ENCODE measurements at places on chromosomes 6 and 20.

GRCh38 chr20:14860410-14860814 is 523.0 kb upstream of the FLRT3 start:
- no peak for DNase-seq

GRCh38 chr6:108133594-108134179 is 32.1 kb upstream of the NR2E1 start:
- peak; percentile 39 for DNase-seq

DNA sequence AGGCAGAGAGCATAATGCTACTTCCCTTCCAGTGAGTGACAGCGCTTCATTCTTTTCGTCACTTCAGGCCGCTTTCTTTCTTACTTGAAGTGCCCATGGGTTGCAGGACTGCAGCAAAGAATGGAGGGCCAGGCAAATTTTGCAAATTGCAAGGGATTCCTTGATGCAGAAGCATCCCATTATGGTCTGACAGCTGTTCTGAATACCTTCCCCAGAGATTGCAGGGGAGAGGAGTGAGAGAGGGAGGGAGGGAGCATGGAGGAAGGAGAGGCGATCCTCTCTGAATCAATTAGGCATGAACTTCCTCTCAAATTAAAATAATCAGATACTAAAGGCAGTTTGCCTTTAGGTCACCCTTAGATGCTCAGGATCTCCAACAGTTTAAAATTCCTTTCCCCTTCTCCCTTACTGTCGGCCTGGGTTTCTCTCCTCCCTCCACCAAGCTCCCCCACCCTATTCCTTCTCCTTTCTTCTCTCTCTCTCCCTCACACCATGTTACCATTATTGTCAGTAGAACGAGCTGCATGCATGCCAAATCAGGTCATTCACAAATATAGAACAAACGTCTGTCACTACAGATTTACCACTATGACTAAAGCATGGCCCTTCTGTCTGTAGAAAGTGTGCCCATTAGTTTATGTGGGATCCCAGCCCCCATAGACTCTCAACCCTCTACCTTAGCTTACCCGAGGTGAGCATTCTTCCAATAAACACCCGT is 289.2 kb downstream of the CD83 start:
- DNase-seq = no peak

- no peak for DNase-seq
Observed at GRCh38 chr6:140671926-140672325, 1297.5 kb upstream of the CITED2 start.

GRCh38 chr6:57068061-57068460 is 21.6 kb downstream of the KIAA1586 start:
- DNase-seq = no peak

GRCh38 chr20:62570897-62571668 is 71.2 kb upstream of the SLCO4A1 start:
- no peak for DNase-seq

DNA sequence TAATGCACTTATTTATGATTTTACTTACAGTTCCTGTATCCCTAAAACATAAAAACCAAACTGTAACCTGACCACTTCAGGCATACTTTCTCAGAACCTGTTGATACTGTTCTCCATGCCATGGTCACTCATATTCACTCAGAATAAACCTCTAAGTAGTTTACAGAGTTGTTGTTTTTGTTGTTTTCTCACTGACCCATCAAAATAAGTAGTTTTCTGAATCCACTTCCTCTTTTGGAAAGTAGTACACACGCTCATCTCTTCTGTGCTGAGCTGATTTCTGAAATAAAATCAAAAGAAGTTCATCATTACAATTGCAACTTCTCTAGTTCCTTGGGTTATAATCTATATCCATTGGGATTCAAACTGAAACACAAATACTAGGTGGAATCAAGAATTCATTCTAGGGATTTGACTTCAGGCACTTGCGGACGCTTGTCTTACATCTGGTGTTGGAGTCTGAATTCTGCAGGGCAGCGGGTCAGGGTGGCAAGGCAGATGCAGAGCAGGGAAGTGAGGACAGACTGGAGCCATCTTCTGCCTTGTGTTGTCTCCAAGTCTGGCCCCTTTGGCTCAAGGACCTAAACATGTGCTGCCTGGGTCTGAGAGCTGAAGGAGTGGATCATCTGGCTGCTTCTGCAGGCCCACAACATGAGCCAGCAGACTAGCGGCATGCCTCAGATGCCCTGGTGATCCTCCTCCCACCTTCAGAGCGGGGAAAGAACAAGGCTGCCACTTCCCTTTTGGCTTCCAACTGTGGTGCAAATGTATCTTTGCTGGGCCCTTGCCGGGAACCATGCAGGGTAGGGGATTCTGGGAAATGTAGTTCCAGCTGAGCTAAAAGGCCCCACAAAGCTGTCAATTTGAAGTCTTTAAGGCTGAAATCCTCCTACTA is 167.9 kb upstream of the MYLIP start:
- DNase-seq = no peak

- DNase-seq = no peak
Observed at GRCh38 chr20:49823152-49823847, 10.7 kb downstream of the SLC9A8 start.

- DNase-seq = no peak
Observed at GRCh38 chr6:103534095-103534494, 1325.6 kb downstream of the HACE1 start.

- DNase-seq = no peak
Observed at GRCh38 chr6:132058975-132059374, 107.8 kb upstream of the CCN2 start.

GRCh38 chr20:20002101-20002998 is 14.8 kb upstream of the NAA20 start:
- DNase-seq = no peak

GRCh38 chr6:167688123-167688522 is 138.6 kb upstream of the AFDN start:
- no peak for DNase-seq

- no peak for DNase-seq
Observed at GRCh38 chr6:168784426-168784825, 343.4 kb downstream of the SMOC2 start.

DNA sequence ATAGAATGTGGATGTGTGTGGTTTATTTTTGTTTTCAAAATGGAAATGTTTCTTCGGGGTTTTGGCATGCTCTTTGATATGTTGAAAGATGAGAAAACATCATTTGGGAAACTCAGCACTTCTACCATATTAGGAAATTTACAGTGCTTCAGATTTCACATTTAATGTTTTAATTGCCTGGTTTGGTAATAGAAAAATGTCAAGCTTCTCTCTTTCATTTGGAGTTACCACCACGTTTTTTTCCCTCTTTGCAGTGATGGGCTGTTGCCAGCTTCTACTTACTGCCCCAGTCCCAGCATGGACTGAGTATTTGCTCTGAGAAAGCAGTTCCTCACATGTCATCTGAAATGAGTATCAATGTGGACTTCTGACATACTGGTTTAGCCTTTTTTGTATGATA is 267.7 kb downstream of the PRL start:
- no peak for DNase-seq

- DNase-seq = no peak
Observed at GRCh38 chr6:52233975-52234823, 10.1 kb downstream of the IL17F start.

DNA sequence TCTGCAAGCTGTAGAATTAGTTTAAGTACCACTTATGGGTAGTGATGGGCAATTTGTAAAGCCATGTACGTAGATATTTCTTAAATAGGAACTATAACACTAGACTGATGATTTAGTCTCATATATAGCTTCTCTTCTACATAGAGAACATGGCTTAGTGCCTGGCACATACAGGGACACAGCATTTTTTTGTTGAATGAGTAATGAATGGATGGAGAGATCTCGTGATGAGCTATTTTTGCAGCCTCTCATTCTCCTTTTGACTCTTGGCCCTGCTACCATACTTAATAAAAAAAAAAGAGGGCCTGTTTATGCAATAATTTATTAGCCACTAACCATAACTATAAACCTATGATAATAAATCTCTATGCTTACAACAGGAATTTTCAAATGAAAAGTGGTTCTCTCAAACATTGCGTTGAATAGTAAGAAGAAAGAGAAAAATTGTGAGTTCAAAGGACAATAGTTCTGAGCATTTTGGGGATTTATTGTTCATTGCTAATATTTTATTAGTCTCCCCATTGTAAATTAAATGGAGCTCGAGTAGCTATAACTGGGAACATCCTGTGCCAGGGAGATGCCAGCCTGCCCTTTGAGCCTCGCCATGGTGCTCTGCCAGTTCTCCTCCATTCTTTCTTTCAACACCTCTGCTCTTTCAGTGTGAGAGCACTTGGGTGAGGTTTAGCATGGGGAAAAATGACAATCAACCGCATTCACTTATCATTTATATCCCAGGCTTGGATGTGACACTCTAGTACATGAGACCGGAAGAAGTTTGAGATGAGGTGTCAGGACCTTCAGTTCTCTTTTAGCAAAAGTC is 14.7 kb upstream of the RCAN2 start:
- no peak for DNase-seq

GRCh38 chr20:33162753-33163152 is 5.2 kb upstream of the BPIFA2 start:
- no peak for DNase-seq

GRCh38 chr6:46370622-46371021 is 120.6 kb downstream of the RCAN2 start:
- DNase-seq = no peak

DNA sequence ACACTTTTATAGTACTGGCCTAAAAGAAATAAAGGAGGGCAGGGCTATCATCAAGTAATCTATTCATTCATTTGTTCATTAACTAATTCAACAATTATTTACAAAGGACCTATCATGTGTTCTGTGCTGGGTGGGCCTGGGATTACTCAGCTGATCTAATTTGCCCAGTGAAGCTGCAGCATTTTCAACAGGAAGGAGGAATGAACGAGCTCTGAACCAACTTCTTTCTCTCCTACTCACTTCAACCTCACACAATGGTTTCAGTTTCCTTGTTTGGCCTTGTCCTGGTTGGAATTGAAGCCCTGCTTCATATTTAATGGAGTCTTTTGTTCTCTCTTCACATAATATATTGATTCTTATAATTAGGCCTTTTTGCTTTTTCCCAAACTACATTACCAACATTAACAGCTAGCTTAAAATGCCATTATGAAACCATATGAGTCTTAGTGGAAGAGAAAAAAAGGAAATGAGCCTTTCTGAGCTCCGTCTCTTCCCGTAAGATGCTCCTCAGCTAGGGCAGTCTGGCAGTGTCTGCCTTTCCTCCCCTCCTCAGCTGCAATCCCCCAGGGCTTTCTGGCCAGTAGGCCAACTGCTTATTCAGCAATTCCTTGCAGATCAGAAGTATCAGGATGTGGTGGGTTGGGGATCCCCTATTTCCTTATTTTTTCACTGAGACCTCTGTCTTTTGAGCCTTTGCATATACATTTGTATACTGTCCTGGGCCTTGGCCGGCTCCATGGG is 79.4 kb upstream of the NRN1 start:
- no peak for DNase-seq

DNA sequence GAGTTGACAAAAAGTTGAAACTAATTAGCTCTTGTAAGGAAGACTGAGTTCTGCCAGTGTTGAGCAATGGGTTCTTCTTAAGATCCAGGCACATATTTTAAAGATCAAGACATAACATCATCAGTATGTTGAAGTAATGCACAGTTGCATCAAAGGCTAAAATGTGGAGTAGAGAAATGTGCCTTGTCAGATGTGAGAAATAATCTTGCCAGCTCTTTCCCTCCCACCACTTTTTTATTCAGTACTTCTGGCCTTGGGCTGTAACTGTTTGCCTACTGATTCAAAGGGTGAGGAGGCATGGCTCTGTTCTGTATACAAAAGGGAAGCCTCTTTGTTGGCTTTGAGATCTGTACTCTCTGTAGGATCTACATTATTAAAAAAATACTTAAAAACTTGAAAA is 13.1 kb downstream of the PKIB start:
- no peak for DNase-seq

GRCh38 chr6:108589244-108589791 is 28.6 kb downstream of the FOXO3 start:
- DNase-seq = peak; percentile 56

- DNase-seq = no peak
Observed at GRCh38 chr6:167405778-167406532, 81.1 kb downstream of the TTLL2 start.

Data from anterior cingulate cortex (tissue), 58 donors.